Omental fat pad (tissue), 4 donors: ENCODE measurements at places on chromosomes 13 and 19.

DNA sequence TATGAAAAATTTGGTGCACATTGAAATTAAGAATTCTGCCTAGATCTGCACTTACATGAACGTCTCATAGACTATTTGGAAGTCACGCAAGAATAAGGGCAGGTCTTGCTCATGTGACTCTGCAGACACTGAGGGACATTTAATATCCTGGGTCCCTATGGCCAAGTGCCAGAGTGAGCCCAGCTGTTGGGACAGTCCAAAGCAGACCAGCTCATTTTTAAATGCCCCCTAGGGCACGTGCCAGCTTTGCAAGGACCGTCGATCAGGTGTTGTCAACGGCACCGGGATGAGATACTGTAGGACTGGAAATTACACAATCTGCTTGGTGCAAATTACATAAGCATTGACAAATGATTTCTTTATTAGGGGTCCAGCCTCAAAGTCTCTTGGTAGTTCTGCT, 293.6 kb downstream of the TEX29 start:
- no peak for DNase-seq

GRCh38 chr19:51796195-51796679, 1.3 kb downstream of the FPR3 start:
- no peak for DNase-seq

DNA sequence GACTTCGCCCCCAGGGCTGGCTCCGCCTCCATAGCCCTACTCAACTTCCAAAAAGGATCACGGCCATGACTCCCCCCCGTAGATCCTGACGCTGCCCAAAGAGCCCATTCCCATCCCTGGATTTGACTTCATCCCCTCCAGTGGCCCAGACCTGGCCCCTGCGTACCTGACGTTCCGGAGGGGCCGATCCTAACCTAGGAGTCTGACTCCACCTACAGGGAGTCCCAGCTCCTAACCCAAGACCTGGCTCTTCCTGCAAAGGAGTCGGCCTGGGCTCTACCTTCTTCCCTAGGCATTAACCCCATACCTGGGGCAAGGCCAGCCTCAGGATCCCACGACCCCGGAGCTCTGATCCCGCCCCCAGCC, 10.8 kb downstream of the STAP2 start:
- no peak for DNase-seq

DNA sequence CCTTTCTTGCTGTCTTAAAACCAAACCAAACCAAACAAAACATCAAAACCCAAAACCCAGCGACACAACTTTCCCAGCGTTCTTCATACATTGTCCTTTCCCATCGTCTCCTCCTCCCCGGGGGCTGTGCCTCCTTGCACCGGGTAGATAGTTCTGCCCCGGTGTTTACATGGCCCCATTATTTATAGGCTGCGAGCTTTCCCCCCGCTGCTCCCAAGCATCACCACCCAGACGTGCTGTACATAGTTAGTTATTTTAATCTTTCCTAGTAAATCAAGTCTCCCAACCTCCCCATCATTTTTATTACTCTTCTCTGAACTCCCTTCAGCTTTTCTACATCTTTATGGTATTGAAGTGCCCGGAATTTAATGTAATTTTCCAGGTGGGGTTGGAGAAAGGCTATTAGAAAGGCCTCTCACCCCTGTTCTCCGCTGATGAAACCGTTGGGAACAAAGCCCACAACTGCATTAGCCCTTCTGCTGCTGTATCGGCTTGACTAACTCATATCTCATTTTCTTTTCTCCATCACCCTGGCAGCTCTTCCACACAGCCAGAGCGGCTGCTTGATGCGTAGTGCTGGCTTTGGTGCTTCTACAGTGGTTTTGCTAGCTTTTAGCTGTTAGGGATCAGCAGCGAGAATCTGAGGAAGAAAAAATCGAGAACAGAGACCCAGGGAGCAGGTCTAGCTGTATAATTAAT, 53.1 kb downstream of the FGF9 start:
- DNase-seq = no peak

DNA sequence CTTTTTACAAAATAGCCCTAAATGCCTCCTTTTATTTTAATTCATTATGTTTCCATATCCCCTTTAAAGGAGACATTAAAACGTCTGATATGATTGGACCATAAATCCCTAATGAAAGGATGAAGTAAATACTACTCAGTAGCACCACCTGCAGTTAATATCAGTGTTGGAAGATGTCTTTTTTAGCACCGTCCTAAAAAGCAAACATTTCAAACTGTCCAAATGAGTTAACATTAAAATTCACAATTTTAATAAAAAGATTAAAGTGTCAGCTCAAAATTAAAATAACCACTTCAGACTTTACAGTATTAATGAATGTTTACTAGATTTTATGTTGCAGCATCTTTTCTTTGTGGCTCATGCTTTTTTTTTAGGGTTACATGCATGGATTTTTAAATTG, 12.3 kb downstream of the ZNF507 start:
- DNase-seq = no peak

DNA sequence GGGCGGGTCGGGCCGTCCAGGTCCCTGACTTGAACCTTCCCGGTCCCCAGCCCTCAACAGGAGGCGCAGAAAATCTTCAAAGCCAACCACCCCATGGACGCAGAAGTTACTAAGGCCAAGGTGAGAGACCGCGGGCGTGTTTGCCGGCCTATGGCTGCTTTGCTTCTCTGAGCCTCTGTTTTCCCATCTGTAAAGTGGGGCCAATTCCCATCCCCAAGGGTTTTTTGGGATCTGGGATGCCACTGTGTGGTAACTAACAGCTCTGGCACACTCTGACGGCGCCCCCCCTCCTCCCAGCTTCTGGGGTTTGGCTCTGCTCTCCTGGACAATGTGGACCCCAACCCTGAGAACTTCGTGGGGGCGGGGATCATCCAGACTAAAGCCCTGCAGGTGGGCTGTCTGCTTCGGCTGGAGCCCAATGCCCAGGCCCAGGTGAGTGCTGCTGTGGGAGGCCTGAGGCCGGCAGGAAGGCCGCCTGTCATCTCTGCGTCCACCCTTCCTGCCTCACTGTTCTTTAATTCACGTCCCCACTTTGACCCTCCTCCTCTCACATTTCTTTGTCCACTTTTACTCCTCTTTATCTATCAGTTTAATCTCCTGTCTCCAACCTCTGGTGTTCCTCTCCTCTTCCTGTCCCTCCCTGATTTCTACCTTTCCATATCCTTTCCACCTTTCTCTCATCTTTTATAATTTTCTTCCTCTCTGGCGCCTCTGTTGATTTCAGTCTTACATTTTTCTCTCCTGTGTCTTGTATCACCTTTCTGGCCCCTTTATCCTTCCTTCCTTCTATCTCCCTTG, 7.1 kb downstream of the FUZ start:
- DNase-seq = no peak

- no peak for DNase-seq
Measured at GRCh38 chr19:858868-859843, at the start of gene CFD. CFD (plus strand) TSS chr19:859664; CDS start chr19:859690, 26 bp downstream.

DNA sequence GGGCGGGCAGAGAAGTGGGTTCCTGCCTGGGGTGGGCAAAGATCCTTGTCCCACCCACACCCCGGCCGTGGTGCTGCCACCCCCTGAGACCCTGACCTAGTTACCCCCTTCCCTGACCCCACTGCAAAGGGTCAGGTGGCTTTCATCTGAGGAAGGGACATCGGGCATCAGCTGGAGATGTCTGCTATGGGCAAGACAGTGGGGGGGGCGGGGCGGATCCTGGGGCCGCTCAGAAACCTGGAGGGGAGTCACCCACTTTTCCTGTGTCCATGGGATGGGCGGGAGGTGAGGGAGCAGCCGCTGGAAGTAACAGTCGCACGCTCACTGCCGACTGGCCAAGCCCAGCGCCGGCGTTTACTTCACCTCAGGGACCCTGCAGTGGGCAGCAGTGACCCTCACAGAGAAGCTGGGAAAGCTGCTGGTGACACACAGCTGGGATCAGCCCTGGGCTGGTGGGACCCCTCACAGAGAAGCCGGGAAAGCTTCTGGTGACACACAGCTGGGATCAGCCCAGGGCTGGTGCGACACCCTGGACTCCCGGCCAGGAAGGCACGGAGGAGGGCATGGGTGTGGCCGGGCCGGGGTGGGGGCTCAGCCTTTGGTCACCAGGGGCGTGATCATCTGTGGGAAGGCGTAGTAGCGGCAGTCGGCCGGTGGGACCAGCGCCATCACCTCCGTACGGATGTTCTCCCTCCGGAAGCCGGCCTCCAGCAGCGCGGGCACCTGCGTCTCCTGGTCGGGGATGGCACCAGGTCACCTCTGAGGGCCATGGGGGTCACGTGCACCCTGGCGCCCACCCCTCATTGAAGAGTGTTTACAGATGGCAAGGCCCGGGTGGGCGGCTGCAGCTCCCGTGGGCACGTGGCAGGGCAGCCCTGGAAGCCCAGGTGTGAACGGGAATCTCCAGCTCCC, 4.3 kb downstream of the GAMT start:
- no peak for DNase-seq

GRCh38 chr19:18110609-18111232, 13.1 kb downstream of the MAST3 start:
- DNase-seq = no peak

DNA sequence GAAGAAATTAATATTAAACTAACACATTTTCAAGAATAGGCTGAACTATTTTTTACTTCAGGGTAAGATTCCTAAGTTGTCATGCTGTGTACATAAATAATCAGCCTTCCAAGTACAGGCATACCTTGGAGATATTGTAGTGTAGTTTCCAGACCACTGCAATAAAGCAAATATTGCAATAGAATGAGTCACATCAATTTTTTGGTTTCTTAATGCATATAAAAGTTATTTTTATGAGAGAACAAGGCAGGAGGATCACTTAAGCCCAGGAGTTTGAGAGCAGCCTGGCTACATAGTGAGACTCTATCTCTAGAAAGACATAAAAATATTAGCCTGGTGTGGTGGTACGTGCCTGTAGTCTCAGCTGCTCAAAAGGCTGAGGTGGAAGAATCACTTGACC, 511.5 kb downstream of the UQCRFS1 start:
- DNase-seq = no peak

DNA sequence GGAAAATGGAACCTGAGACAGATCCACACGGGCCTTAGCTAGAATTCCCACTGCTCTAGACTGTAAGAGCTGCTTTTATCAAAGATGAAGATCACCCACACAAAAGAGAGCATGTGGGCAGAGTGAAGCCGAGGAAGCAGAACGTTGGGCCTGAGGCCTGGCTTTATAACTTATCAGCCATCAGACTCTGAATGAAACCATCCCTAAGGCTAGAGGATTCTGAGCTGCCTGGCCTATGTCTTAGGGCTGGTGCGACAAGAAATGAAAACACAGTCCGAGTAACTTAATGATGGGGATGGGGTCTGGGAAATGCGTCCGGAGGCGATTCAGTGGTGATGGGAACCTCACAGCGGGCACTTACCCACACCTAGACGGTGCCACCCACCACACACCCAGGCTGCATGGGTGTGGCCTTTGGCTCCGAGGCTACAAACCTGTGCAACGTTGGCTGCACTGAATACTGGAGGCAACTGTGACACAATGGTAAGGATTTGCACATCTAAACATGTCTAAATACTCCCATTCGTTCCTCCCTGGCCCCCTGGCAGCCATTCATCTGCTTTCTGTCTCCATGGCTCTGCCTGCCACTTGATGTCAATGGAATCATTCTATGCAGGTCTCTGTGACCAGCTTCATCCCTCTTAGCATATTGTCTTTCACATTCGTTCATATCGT, 62.0 kb downstream of the SLC15A1 start:
- no peak for DNase-seq

DNA sequence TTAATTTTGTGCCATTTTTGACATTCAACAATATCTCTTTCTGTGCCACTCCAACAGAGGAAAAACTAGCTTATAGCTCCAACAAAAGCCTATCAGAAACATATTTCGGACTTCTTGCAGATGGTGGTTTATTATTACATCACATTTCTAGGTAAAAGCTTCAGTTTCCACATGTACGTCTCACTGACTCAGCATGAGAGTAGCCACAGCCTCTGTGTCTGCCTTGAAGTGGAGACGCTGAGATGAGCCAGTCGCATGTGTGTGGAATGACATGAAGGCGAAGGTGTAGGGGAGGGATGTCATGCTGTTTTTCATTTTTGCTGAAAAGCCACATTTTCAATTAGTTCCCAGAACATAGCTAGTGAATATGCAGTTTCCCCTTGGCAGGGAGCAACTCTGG, 598.6 kb downstream of the EFNB2 start:
- no peak for DNase-seq

DNA sequence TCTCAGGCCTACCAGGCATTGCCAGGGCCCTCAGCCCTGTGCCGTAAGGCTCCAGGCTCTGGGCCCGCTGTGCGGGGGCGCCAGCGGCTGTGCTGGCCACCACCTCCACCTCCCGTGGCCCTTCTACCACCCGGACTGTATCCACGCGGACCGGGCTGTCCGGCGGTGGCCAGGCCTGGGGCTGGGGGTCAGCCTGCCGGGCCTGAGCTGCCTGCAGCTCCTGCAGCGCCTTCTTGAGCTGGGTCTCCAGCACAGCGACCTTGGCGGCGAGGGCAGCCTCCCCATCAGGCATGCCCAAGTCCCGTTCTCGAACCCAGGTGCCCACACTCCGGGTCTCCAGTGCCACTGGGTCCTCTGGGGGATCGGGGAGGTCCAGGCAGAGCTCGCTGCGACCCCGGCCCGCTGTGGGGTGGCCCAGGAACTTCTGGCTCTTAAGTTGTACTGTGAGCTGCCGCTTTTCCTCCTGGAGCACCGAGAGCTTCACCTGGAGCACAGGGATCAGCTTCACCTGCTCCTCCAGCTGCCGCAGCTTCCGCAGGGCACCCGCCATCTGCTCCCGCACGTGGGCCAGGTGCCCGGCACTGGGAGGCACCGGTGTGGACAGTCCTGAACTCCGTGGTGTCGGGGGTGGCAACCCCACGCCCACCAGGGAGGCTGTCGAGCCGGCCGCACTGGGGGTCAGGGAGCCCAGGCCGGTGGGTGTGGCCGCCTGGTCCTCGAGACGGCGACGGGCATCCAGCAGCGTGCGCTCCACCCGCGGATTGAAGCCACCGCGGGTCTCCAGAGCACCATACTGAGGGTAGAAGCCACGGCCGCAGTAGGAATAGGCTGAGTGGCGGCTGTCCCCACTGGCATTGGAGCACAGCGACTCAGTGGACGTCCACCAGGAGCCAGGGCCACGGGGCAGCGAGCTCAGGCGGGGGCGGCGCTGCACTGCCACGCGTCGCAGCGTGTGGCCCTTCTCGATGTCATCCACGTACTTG, 4.1 kb downstream of the KANK2 start:
- DNase-seq = no peak

- no peak for DNase-seq
Measured at GRCh38 chr13:111076155-111077013, 38.7 kb upstream of the ARHGEF7 start.

DNA sequence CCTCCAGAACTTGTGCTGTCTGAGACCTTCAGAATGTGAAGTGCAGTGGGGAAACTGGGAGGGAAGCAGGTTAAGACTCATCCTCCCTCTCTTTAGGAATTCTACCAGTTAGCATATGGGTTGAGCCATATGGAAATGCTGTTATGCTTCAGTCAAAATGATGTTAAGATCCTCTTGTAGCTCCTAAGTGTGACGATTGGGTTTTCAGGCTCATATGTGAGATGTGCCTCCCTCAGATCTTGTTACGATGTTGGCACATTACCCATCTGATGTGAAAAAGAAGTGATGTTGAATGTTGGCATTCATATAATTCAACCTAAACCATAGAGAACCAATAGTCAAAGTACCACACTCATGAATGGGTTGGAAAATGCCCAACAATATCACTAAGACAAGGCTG, 67.8 kb upstream of the IPO5 start:
- no peak for DNase-seq
